ENCODE measurements at places on chromosomes 6 and 20. TPM values are rescaled to one million over a fixed set of nuclear protein-coding genes. Genes with fewer than 3 reads are reported as not detected.

- no peak overlapping the region for H3K27ac ChIP-seq
- no peak overlapping the region for H3K4me3 ChIP-seq
- peaks cover 4% of the 10 kb centered on the region for H3K4me1 ChIP-seq
- no peak for DNase-seq
Observed at GRCh38 chr6:20479060-20479459, 55.2 kb upstream of the CDKAL1 start.

DNA sequence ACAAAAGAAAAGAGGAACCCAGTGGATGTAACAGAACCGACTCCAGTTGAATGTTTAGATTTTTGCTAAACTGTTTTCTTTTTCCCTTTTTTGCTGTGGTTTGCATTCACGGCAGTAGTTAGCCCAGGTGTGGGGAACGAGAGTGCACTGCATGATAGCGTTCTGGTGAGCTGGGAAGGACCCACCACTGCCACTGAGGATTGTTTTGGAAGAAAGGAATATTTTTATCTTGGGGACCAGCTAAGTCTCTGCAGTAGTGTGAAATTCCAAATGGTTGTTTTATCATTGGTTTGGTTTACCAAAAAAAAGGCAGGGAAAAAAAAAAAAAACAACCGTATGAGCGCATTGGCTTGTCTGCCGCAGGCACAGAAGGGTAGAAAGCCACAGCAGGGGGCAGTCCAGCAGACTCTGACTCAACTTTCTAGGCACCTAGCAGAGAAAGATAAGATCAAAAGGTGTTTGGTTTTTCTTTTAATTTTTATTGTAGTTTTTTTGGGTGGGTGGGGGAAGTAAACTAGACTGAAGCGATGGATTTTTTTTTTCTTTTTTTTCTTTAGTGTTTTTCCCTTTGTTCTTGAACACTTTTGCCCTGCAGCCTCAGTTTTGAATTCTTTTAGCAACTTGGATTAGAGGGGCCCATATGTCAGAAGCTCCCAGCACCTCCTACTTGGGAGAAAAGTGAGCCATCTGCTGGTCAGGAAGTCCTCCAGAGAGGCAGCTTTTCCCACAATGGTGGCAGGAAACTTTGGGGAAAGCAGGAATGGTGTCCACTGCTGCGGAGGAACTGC is 13.5 kb upstream of the RAB5IF start:
- H3K4me3 ChIP-seq, result no peak overlapping the region
- H3K27me3 ChIP-seq, result no peaks in the 10 kb centered on the region
- no peak for DNase-seq
- peak overlapping the region; percentile 17 for H3K27ac ChIP-seq

The CST5 gene
- polyA plus RNA-seq, result not detected

The SCP2D1 gene
- not detected for polyA plus RNA-seq

The GJA10 gene
- not detected for polyA plus RNA-seq

Data from naive B cell (primary cell).